ENCODE measurements at places on chromosomes 6 and 20.

GRCh38 chr6:113281431-113281830 lies 575.7 kb upstream of the MARCKS start:
- no peak for DNase-seq

GRCh38 chr6:31775633-31776484 lies 1.3 kb downstream of the VWA7 start:
- no peak for DNase-seq

- DNase-seq: no peak
These were observed 859 bp upstream of the SMIM29 start for GRCh38 chr6:34249469-34250261.

GRCh38 chr6:141752677-141753076 lies 380.0 kb upstream of the GJE1 start:
- DNase-seq: no peak

GRCh38 chr6:35084511-35085203 lies 56.5 kb downstream of the TCP11 start:
- no peak for DNase-seq

GRCh38 chr20:41300383-41300782 lies 17.1 kb downstream of the ZHX3 start:
- DNase-seq: no peak

- no peak for DNase-seq
These were observed 561.0 kb downstream of the PTPRT start for GRCh38 chr20:42628683-42629082.

- DNase-seq: no peak
These were observed 53.7 kb downstream of the CPXM1 start for GRCh38 chr20:2746636-2747265.

- no peak for DNase-seq
These were observed 9.1 kb downstream of the FAM83D start for GRCh38 chr20:38935285-38935684.

DNA sequence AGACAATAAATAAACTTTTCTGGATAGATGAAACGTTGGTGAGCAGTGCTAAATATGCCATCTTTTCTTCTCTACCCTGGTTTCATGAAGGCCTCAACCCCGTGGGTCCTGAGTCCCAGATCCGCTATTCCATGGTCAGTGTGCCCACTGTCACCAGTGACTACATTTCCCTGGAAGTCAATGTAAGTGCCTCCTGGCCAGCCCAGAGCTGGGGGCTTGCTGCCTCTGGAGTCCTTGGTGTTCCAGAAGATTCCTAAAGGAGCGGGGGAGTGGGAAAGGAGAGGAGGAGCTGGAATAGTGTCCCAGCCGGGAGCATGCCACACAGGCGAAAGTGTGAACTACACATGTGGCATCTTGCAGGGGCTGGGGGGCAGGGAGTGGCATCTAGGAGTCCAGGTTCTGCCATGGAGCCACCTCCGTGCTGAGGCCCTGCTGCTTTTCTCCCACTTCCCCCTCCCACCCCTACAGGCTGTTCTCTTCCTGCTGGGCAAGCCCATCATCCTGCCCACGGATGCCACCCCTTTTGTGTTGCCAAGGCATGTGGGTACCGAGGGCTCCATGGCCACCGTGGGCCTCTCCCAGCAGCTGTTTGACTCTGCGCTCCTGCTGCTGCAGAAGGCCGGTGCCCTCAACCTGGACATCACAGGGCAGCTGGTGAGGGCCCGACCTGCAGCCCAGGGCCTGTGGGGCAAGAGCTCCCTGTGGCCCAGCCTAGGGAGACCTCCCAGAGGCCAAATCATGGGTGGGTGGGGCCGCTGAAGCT lies 10.8 kb downstream of the BPIFB2 start:
- no peak for DNase-seq

DNA sequence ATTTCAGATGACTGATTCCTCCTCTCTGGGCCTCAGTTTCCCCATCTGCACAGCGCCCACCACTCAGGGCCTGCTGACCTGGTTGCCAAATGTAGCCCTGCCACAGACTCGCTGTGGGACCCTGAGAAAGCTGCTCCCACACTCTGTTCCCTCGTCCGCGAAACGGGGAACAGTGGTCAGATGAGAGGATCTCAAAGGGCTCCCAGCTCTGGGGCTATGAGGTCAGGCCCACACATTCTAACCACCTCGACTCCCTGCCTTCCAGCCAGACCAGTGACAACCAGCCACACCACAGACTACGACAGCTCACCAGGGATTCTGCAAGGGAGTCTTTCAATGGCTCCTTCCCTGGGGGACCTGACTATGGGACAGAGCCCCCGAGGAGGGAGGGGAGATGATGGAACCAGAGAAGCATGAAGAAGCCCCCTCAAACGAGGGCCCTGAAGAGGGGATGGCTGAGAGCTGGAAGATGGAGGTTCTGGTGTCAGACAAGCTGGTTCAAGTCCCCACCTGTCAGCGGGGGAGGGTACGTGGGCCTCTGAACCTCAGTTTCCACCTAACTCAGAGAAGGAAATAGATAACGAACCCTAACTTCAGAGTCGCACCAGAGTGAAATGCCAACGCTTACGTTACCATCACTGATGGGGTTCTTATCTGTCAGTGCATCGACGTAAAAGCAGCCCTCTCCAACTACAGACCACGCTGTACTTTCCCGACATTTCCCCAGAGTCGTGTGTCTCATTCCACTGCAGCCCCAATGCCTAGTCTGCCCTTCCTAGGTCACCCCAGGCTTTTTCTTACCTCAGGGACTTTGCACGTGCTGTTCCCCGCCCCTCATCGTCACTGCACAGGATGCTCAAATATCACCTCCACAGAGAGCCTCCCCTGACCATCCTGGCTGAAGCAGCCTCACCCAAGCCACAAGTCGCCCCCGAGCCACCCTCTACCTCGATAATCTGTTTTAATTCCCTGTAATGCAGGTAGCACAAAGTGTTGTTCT lies 60.5 kb downstream of the PREX1 start:
- no peak for DNase-seq

- DNase-seq: no peak
These were observed 4.0 kb downstream of the TEAD3 start for GRCh38 chr6:35492974-35493284.

DNA sequence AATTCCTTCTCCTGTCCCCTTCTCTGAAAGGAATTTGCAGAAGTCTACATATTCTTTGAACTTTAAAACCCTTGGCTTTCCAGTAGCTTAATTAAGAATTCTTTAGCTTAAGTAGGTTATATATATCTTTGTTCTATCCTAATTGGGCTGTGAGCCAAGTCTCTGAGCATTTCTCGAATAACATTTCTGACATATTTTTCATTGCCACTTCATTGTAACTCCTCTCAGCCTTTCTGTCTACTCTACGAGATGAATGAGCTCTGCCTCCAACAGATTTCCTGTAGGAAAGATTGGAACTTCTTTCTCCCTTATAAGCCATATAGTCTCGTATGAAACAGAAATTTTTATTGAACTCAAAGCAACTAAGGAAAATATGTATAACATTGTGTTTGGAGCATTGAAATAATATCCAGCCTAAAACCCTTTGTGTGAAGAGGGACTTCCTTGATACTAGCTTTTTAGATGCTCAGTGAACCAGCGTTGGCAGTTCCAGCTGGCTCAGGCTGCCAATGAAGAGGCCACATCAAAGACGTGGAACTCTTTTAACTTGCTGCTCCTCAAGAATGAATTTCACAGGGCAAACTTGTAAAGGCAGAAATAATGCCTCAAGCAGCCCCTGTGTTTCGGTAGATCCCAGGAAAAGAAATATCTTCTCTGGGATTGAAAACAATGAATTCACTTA lies 87.7 kb upstream of the NOX3 start:
- no peak for DNase-seq

DNA sequence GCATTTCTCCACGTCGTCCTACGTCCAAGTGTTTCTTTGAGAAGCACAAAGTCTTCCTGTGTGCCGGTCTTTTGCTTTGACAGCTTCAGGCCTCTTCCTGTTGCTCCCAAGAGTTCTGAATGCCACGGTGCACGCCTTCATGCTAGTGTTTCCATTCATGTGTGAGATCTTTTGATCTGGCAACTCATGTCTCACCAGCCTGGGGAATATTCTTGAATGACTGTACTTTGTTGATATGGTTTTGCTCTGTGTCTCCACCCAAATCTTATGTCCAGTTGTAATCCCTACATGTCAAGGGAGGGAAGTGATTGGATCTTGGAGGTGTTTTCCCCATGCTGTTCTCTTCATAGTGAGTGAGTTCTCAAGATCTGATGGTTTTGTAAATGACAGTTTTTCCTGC lies 129.6 kb upstream of the THBS2 start:
- no peak for DNase-seq

- DNase-seq: no peak
These were observed 81.3 kb upstream of the BMP2 start for GRCh38 chr20:6686171-6686570.

DNA sequence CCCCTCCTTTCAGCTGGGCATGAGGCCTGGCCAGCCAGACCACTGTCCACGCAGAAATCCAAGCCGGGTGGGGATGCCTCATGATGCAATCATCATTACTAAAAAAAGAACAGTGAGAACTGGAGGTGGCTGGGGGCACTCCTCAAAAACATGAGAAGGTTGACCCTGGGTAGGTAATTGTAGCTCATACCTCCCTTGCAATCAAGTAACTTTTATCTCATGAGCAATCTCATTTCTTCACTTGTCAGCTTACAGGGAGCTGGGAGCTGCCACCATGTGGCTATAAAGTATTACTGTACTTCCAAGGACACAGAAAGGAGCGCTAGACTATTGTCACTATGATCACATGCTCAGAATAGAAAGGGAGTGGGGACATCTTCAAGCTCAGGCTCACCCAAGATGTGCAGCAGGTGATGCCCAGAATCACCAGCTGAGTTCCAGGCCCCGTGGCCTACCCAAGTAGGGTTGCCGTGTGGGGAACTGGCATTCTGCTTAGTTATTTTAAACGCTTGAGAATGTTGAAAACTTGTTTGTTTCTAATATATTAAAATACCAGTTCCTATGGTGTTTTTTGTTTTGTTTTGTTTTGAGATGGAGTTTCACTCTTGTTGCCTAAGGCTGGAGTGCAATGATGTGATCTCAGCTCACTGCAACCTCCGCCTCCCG lies 3.0 kb upstream of the CDH26 start:
- no peak for DNase-seq

GRCh38 chr6:63792736-63793464 lies 157.3 kb downstream of the PHF3 start:
- no peak for DNase-seq

DNA sequence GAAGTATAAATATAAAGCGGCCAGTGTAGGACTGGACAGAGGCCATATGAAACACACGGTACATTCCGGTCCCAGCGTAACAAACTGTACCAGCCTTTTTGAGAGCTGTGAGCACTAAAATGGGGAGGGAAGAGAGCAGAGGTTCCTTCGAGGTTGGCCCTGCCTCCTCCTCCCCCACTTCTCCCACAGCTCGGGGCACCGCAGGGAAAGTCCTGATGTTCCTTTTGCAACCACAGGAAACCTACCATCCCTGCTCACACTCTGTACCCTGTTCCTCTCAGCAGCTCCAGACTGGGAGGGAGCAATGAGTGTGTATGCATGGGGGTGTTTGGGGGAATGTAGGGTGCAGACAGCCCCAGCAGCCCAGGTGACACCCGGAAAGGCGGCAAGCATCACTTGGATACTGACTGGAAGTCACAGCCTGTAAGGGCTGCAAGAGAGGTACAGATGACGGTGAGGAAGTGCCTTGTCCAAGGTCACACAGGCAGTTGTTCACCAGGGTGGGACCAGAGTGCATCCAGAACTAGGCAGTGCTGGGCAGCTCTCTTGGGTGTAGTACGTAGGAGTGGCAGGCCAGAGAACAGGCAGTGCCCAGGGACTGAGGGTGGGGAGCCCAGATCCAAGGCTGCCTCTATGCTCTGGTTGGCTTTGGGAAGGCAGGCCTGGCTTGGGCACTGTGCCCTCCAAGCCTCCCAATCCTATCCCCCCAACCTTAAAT lies 11.0 kb upstream of the ARMC12 start:
- DNase-seq: no peak

DNA sequence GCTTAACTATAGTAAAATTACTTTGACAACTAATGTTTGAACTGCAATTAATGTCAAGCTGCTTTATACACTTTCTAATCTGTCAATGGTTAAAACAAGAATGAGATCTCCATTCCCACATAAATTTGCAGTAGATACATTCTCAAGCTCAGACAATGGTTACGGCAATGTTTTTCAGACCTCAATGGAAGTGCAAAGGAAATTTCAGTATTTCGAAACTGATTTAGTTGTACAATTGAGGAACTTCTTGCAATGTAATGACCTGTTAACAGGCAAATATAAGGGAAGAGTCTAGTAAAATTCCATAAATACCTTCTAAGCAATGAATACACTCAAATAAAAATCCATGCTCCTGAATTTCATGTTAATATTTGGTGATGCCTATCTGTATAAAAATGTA lies 94.7 kb downstream of the ADTRP start:
- no peak for DNase-seq

DNA sequence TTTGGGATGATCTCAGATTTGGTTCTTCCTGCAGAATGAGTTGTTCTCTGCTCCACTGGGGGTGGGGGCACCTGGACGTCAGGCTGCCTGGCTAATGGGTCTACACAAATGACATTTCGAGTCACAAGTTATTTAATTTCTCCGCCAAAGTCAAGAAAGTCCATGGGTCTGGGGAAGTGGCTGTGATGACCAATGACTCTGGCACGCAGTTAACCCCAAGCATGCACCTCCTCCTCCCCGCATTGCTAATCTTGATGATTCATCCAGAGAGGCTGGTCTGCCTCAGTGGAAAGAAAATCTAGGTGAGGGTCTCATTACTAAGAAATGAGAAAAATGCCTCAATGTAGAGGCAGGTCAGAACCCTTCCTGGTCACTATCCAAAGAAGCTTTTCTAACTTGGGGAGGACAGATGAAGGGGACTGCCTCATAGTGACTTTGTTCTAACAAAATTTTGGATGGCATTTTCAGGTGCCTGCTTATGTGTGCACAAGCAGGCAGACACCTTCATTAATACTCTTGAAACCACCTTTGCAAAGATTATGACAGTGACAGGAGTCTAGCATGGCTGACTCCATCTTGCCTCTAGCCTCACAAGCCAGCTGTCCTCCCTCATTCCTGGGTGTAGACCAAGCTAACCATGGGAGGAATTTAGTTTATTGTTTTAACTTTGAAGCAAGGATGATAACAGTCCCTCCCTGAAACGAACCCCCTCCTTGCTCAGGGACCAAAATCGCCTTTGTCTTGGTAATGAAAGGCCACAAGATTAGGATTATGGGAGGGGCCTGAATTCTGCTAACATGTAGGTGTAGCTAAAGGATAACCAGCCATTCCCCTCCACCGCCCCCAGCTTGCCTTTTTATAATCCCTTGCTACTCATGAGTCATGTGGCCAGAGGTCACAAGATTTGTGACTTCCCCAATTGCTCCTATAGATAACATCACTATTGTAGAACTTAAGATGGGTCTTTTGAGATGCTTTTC lies 98.6 kb upstream of the MRPS10 start:
- no peak for DNase-seq
